ENCODE measurements at places on chromosomes 6 and 20.

DNA sequence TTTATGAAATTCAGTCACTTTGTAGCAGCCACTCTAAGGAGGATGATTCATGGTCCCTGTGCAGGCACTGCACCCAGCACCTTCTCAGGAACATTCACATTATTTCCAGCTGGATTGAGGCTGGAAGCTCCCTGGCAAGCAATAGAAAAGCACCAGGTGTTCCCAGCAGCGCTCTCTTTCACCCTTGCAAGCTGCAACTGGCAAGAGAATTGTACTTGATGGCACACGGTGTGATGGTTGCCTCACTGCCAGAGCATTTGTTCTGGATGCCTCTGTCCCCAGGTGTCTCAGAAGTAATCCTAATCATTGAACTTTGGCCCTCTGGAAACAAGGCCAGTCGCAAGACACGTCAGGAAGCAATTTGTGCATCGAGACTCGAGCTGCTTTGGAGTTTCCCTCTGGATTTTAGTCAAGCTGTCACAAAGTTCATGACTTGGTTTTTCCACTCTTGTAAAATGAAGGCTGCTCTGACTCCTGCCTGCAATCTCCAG, 24.9 kb upstream of the PHACTR2 start:
- DNase-seq: no peak

GRCh38 chr6:137866200-137866913, 702 bp upstream of the TNFAIP3 start:
- no peak for DNase-seq

- DNase-seq: no peak
Measured at GRCh38 chr6:70292193-70292592, 10.7 kb downstream of the COL9A1 start.

DNA sequence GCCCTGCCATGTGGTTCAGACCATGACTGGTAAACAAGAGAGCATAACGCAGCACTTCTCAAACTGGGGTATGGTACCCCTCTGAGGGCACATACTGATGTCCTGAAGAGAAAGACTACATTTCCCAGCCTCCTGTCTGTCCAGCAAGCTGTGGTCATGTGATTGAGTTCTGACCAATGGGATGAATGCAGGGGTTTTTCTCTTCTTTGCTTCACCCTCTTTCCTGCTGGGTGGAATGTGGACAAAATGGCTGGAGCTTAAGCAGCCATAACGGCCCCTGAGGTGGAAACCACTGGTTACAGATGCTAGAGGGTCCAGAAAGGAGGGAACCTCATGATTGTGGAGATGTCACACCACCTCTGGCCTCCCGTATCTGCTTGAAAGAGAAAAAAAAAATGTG, 19.4 kb upstream of the KCNB1 start:
- peak; percentile 48 for DNase-seq

Measured in choroid plexus epithelial cell (primary cell).